ENCODE measurements at places on chromosomes 5 and 9. TPM values are rescaled to one million over a fixed set of nuclear protein-coding genes. Genes with fewer than 3 reads are reported as not detected.

DNA sequence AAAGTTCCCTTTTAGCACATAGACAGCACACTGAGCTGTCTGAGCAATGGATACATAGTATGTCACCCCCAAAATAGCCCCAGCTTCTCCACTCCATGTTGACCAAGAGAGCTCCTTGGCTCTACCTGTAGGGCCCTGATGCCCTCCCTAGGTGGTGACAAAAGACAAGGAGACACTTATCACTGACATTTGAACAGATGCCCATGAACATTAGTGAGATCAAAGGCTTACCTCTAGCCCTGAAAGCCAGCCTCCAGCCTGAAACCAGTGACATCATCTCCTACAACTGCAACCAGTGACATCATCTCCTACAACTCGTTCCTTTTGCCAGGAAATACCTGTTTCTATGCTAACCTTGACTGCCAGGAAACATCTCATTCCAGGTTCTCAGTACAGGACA, 122.7 kb downstream of the FSTL4 start:
- no peak overlapping the region for H3K27ac ChIP-seq
- no peaks in the 10 kb centered on the region for H3K36me3 ChIP-seq
- no peak for DNase-seq

DNA sequence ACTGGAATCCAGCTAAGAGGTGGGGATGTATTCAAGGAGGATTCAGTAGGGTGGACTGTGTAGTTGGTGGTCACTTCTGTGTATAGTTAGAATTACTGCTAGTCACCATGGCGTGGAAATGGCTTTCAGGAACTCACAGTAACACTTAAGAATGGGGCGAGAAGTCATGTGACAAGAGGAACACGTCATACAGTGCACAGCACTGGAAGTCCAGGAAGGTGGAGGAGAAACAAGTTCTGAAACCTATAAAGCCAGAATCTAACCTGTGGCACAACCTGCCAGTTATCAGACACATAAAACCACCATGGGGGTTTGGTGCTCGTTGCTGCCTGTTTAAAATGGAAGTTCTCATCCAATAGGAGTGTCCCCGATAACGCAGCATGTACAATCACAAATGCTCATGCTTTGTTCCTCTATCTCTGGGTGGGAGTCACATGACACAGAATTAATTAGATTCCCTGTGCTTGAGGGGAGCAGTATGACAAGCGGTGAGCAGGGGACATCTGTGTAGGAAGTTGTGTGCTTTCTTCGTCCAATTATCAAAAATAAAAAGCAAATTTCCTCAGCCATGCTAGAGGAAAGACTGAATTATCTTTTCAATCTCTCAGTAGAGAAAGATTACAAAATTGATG, 193.0 kb downstream of the SPOCK1 start:
- H3K36me3 ChIP-seq, result no peaks in the 10 kb centered on the region
- no peak overlapping the region for H3K27ac ChIP-seq
- no peak overlapping the region for H3K4me3 ChIP-seq
- peaks cover 5% of the 10 kb centered on the region for H3K4me1 ChIP-seq

GRCh38 chr5:163544041-163544440, 38.6 kb downstream of the MAT2B start:
- no peak for DNase-seq
- no peak overlapping the region for H3K4me3 ChIP-seq
- H3K4me1 ChIP-seq, result no peaks in the 10 kb centered on the region
- no peak overlapping the region for H3K27ac ChIP-seq

DNA sequence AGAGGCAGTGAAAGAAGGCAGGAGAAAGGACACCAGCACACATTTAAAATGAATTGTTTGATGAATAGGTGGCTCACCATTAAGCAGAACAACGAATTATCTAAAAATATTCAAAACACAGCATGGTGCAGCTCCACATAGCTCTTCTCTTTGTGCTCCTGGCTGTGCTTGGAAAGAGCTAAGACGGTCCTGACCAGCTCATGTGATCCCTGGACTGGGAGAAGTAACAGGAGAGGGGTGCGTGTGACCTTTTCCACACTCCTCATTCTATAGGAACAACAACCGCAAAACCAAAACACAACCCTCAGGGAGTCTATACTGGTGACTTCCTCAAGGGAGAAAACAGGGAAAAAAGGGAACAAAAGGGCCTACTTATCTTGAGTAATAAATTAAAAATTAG, 140.5 kb downstream of the DIRAS2 start:
- no peaks in the 10 kb centered on the region for H3K36me3 ChIP-seq
- no peak overlapping the region for H3K4me3 ChIP-seq
- H3K27me3 ChIP-seq, result no peaks in the 10 kb centered on the region

GRCh38 chr9:125540497-125540896, 166.5 kb downstream of the MAPKAP1 start:
- no peak for DNase-seq
- H3K27me3 ChIP-seq, result no peaks in the 10 kb centered on the region
- H3K36me3 ChIP-seq, result no peaks in the 10 kb centered on the region
- peaks cover 51% of the 10 kb centered on the region for H3K4me1 ChIP-seq
- H3K4me3 ChIP-seq, result no peak overlapping the region

GRCh38 chr9:95458666-95459065, 58.1 kb downstream of the PTCH1 start:
- peaks cover 20% of the 10 kb centered on the region for H3K4me1 ChIP-seq
- H3K36me3 ChIP-seq, result peaks cover 80% of the 10 kb centered on the region
- H3K27me3 ChIP-seq, result no peaks in the 10 kb centered on the region
- H3K27ac ChIP-seq, result no peak overlapping the region

DNA sequence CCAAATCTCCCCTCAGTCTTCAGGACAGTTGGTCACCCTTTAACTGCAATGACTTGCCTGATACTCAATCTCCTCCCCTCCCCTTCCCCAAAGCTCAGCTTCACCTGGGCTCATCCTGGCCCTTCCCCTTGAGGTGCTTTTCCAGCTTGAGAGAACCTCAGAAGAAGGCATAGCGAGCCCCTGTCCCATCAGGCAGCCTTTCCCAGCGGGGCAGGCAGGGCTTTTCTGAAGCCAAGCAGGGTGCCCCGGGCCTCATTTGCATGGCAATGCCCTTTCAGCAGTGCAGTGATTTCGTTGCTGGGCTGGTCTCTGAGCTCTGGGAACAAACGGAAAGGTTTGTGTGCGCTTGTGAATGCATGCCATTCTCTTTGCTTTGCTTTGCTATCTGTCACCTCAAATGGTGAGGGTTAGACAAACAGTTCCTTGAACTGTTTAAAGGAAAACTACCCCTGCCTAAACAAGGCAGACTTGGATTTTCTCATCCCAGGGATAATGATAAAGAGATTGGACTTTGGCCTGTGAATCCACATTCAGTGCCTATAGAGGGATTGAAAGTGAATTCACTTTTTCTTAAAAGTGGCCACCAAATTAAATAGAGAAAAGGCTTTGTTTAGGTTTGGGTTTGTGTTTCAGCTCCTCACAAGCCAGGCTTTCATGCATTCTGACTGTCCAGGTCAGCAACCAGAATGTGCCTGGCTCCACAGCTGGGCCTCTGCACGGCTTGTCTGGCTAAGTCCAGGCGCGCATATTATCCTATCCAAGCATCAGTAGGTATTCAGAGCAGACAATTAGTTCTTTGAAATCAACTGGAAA, 165.3 kb downstream of the ZNF608 start:
- no peak for DNase-seq
- H3K4me3 ChIP-seq, result no peak overlapping the region
- no peaks in the 10 kb centered on the region for H3K27me3 ChIP-seq
- no peak overlapping the region for H3K27ac ChIP-seq

DNA sequence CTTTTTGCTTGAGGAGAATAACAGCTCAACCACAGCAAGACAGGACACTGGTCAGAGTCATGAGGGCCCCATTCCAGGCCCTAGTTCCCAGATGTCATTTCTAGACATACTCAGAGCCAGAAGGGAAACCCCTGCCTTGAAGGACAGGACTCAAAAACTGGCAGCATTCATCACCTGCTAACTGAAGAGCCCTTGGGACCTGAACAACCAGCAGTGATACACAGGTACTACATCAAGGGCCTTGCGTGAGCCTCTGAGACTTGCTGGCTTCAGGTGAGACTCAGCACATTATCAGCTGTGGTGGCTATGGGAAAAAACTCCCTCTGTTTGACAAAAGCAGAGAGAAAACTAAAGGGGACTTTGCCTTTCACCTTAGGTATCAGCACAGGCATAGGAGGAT, 22.6 kb downstream of the TMEM267 start:
- H3K36me3 ChIP-seq, result no peaks in the 10 kb centered on the region
- no peak overlapping the region for H3K4me3 ChIP-seq

GRCh38 chr9:125409637-125410521, 148.3 kb downstream of the GAPVD1 start:
- peaks cover 3% of the 10 kb centered on the region for H3K27me3 ChIP-seq
- no peak overlapping the region for H3K4me3 ChIP-seq
- H3K27ac ChIP-seq, result no peak overlapping the region

Gene DOCK2
- 5.9 TPM for total RNA-seq

Gene DCTN4
- 63.6 TPM for total RNA-seq
